NCI-H1092 treated with DMSO at 0.1 percent for 48 hours (cell line): ENCODE measurements at places on chromosomes 11 and 22.

GRCh38 chr22:41910050-41911000 lies 4.5 kb downstream of the SHISA8 start:
- no peak for DNase-seq

DNA sequence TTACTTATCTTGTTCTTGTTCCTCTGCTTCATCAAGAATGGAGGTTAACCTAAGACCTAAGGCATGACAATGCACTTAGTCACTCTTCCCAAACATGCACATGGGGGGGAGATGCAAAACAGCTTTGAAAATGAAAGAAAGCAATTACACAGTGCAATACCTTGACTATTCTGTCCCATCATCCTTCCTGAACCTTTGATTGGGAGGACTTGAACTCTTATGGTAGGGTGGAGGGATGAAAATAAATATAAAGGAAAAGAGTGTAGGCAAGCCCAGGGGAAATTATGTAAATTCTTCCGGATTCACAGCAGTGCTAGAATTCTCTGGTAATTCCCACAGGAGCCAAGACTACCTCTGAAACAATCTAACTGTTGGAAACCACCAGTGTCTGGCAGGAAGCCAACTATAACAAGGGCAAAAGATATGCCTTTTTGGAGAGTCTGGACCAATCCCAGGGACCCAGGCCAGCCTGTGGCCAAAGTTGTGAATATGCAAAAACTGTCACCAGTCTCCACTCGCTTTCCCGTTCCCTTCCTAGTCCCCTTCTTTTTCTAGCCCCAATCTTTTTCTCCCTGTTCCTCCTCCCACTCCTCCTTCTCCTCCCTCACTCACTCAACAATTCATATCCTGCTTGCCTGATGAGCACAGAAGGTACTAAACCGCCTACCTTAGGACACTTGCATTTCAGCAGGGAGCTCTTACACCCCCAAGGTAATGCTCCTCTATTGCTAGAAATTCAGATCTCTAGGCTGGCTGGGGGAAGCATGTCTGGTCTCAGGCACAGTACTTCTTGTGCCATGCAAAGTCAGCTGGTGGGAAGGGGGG lies 2.5 kb upstream of the RCN1 start:
- DNase-seq = no peak

DNA sequence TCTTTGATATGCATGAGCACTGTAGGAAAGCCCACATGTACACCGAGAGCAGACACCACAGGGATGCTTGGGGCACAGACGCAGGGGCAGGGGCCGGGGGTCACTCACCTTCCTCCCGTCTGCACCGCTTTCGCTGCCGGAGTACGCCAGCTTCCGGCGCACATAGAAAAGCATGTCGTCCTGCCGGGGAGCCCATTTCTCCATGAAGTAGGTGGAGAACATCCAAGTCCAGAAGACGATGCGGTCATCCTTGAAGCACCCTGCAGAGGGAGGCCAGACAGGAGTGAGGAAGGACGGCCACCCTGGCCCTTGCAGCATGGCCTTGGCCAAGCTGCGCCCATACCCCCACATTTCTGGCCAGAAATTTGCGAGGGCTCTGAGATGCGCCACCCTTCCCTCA lies 28.8 kb downstream of the KIAA0930 start:
- no peak for DNase-seq

GRCh38 chr11:119100994-119101758 lies 477 bp downstream of the DPAGT1 start:
- no peak for DNase-seq

GRCh38 chr11:103608566-103608965 lies 427.9 kb upstream of the DDI1 start:
- no peak for DNase-seq

- no peak for DNase-seq
Measured at GRCh38 chr11:95682552-95682951, 107.0 kb downstream of the FAM76B start.

- DNase-seq = peak; percentile 8
Measured at GRCh38 chr22:32469799-32470212, 4.8 kb upstream of the FBXO7 start.

GRCh38 chr11:103648670-103649400 lies 387.6 kb upstream of the DDI1 start:
- no peak for DNase-seq

DNA sequence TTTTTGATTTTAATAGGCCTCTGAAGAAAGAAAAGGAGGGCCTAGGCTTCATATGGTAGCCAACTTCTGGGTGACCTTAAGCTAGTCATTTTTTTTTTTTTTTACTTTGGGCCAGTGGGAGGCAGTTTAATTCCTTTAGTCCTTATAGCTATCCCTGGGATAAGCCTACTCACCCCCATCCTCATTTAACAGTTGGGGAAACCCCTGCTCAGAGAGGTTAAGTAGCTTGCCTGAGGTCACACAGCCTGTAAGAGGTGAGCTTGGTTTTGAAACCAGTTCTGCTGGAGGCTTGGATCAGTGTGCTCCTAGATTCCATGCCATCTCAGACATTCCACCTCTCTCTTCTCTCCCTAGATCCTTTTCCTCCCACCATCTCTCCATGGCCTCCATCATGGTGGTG lies 86.4 kb downstream of the MYO18B start:
- no peak for DNase-seq

- DNase-seq = no peak
Measured at GRCh38 chr11:111623527-111624030, 21.3 kb downstream of the SIK2 start.

DNA sequence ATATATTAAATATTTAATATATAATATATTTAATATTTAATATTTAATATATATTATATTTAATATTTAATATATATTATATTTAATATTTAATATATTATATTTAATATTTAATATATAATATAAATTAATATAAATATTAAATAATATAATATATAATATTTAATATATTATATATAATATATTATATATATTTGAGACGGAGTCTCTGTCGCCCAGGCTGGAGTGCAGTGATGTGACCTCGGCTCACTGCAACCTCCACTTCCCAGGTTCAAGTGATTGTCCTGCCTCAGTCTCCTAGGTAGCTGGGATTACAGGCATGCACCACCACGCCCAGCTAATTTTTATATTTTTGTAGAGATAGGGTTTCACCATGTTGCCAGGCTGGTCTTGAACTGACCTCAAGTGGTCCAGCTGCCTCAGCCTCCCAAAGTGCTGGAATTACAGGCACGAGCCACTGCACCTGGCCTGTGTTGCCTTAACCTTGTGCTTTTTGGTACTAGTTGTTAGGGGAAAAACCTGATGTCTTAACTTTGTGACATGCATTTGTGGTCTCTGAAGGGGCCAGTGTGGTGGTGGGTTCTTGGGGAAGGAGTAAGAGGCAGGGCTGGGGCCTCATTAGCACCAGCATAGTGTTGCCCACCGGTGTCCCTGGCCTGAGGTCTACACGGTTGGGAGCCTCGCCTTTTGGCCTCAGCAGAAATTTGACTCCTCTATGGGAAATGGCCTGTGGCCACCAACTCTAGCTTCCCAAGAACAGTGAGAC lies 16.6 kb downstream of the SEC14L3 start:
- DNase-seq = no peak

GRCh38 chr11:34546511-34547209 lies 33.1 kb upstream of the ELF5 start:
- peak; percentile 1 for DNase-seq

DNA sequence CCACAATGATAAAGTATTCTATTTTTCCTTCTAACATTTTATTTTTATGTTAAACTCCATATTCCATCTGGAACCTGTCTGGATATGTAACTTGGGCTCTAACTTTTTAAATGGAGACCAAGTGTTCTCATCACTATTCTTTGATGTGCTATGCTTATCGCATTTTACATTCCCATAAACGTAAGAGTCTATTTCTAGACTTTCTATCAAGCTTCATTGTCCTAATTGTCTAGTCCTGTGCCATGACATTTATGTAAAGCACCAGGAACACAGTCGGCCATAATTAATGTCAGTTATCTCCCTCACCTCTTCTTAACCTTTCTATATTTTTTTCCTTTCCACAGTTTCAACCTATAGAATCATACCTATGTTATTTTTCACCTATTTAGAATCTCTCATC lies 113.9 kb upstream of the TEAD1 start:
- no peak for DNase-seq

DNA sequence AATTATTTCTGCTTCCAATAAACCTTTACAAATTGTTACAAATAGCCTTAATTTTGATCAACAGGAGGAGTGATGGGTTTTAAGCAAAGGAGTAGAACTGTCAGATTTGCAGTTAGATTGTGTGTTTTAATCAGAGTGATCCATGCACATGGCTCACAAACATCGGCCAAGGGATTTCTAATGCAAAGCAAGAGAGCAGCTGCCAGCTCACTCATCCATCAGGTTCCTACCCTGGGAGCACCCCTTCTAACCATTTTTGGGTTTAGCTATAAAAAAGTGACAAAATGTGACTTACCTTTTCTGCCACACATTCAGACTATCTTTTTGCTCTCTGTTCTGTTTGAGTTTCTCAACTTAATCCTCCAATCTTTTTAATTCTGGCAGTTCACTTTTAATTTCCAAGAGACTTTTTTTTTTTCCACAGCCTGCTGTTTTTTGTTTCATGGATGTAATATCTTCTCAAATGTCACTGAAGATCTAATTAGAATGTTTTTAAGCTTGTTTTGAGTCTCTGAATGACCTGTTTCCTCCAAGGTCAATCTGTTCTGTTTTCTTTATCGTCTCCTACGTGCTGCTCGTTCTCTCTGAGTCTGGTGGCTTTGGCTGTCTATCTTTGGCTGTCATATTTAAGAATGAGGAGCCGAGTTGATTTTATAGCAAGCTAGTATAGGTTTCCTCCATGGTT lies 6.0 kb downstream of the IZUMO1R start:
- DNase-seq = no peak

DNA sequence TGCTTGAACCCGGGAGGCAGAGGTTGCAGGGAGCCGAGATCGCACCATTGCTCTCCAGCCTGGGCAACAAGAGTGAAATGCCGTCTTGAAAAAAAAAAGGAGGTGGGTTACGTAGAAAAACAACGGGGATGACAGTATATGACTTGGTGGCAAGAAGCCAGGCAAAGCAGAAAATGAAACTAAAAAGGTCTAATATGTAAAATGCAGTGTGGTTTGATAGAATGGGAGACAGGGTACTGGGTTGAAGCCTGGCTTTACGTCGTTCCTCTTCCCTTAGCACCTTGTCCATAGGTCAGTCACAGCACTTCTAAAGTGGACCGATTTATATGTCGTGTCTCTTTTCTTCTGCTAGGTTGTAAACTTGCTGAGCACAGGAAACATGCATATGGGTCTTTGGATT lies 274.9 kb upstream of the ZC3H12C start:
- no peak for DNase-seq

DNA sequence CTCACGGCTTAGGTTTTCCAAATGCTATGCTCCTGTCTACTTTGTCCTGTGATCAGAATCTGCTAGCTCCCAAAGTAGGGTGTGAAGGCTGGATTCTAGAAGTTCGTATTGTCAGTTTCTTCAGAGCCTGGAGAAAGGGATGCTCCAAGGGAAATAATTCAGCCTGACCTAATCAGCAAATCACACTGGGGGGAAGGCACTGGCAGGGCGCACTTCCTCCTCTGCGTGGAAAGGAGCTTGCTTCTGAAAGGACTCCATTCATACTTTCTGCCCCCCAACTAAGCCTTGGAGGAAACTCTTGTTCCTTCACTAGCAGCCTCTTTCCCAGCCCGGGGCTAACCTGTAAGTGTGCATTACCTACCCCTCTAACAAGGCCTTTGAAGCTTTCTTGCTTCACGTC lies 165.9 kb downstream of the NAV2 start:
- no peak for DNase-seq

DNA sequence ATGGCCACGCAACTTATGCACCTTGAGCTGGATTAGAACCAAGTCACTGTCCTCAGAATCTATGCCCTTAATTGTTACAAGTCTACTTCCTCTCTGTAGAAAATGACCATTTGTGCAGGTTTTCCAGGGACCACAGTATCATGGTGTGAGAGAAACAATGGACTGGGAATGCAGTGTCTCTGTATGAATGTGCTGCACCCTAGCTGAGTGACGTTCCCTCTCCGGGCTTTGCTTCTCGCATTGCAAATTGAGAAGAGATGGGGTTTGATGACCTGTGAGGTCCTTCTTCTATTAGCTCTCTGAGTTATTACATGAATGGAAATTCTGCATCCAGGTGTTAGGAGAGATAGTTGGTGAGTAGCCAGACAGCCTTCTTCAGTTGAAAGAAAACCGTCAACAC lies 1052.3 kb downstream of the NTM start:
- peak; percentile 55 for DNase-seq

- DNase-seq = no peak
Measured at GRCh38 chr11:17992916-17993315, 19.9 kb downstream of the SERGEF start.

- no peak for DNase-seq
Measured at GRCh38 chr11:84165139-84165538, 879.0 kb upstream of the CCDC90B start.

DNA sequence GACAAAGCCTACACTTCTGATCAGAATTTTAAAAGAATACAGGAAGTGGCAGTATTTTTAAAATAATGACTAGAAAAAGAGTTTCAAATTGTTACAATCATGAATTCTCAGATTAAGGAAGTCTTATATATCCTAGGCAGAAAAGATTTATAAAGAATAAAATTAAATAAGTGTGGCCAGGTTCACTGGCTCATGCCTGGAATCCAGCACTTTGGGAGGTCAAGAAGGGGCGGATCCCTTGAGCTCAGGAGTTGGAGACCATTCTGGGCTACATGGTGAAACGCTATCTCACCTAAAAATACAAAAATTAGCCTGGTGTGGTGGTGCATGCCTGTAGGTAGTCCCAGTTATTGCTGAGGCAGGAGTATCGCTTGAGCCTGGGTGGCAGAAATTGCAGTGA lies 24.1 kb downstream of the XKR3 start:
- no peak for DNase-seq

DNA sequence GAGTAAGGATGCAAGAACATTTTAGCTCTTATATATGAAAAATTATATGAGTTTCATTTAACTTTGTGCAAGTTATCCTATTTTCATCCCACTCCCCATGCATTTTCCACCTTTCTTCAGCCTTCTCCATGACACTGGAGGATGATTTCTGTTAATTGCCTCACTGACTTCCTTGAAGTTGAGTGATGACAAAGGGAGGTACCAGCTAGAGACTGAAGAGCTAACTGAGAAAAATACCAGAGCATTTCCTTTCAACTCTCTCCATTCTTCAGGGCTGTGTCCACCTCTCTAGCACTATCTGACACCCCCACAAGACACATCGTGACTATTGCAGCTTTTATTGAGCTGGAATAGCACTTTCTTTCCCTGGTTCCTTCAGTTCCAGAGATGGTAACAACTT lies 711.6 kb upstream of the LRRC4C start:
- no peak for DNase-seq
